ENCODE measurements at places on chromosomes 11 and 22. TPM values are rescaled to one million over a fixed set of nuclear protein-coding genes. Genes with fewer than 3 reads are reported as not detected.

PGA4 gene
- polyA plus RNA-seq = not detected

MFRP gene
- polyA plus RNA-seq = not detected

ZBTB16 gene
- polyA plus RNA-seq = not detected

DNA sequence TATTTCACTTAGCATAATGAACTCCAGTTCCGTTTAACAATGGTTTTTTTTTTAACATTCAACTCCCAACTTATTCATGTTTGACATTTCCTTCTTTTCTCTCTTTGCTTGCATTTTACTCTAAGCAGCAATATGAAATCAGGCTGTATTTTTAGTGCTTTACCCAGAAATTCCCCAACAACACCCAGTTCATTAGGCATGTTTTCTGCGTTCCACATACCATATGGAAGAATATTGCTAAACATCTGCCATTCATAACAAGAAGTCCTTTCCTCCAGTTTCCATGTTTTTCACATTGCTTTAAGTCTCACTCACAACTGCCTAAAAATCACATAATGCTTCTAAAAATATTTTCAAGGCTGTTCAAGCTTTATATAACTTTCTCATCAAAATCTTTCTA lies 45.8 kb downstream of the PLAAT5 start:
- no peak for DNase-seq
